Left colon (tissue), 2 donors: ENCODE measurements at places on chromosomes 12 and 14. TPM values are rescaled to one million over a fixed set of nuclear protein-coding genes. Genes with fewer than 3 reads are reported as not detected.

Gene RPL10L
- 9.6 TPM for total RNA-seq

Gene TMTC2
- total RNA-seq, result 14.7 TPM

Gene SOX5
- 3.9 TPM for total RNA-seq

Gene PPP1CC
- total RNA-seq, result 165 TPM

Gene NAA30
- 15.6 TPM for total RNA-seq

Gene OASL
- 7.1 TPM for total RNA-seq

Gene ITPK1
- 138 TPM for total RNA-seq

Gene AQP2
- not detected for total RNA-seq

Gene DCN
- total RNA-seq, result 145 TPM
